ENCODE measurements at places on chromosomes 16 and 17.

GRCh38 chr16:12811441-12812383 is 8.0 kb upstream of the CPPED1 start:
- DNase-seq = no peak

DNA sequence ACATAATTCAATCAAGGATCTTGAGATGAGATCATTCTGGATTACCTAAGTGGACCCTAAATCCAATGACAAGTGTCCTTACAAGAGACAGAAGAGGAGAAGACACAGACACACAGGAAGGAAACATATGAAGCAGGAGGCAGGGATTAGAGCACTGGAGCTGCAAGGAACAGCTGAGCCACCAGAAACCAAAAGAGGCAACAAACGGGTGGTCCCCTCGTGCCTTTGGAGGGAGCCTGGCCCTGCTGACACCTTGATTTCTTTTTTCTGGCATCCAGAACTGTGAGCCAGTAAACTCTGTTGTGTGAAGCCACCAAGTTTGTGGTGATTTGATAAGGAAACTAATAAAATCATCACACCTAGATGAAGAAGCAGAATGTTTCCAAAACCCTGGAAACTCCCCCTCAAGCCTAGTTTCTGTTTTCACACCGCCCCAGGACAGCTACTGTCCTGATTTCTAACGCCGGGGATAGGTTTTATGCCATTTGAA is 115.2 kb downstream of the PITPNC1 start:
- DNase-seq = no peak

GRCh38 chr16:50301626-50302471 is 35.5 kb downstream of the ADCY7 start:
- DNase-seq = no peak

DNA sequence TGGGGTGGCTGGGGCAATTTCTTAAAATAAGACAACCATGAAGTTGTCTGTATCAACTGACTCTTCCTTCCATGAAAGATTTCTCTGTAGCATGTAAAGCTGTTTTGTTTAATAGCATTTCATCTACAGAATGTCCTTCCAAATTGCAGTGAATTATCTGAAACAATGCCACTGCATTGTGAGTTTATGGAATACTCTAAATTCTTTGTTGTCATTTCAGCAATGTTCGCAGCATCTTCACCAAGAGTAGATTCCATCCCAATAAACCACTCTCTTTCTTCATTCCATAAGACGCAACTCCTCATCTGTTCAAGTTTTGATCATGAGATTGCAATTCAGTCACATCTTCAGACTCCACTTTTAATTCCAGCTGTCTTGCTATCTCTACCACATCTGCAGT is 54.6 kb downstream of the CPPED1 start:
- DNase-seq = no peak

Data from C1 segment of cervical spinal cord (tissue), 14 donors.